ENCODE measurements at places on chromosomes 7 and 10. TPM values are rescaled to one million over a fixed set of nuclear protein-coding genes. Genes with fewer than 3 reads are reported as not detected.

- no peak for DNase-seq
- peaks cover 6% of the 10 kb centered on the region for H3K4me1 ChIP-seq
- H3K27me3 ChIP-seq, result no peaks in the 10 kb centered on the region
- H3K4me3 ChIP-seq, result no peak overlapping the region
- no peaks in the 10 kb centered on the region for H3K36me3 ChIP-seq
Measured at GRCh38 chr7:147251751-147252325, 1135.2 kb downstream of the CNTNAP2 start.

DNA sequence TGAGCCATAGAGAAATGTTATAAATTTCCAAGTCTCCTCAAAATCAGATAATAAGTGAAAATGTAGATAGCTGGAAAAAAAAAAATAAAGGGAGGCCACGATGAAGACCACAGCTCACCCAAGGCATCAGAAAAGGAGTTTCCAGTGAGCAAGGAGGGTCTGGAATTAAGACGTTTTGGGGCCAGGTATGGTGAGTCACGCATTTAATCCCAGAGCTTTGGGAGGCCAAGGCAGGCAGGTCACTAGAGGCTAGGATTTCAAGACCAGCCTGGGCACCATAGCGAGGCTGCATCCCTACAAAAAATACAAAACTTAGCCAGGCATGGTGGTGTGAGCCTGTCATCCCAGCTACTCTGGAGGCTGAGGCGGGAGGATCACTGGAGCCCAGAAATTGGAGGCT lies 65.5 kb downstream of the ASB13 start:
- H3K36me3 ChIP-seq, result no peaks in the 10 kb centered on the region
- H3K4me3 ChIP-seq, result no peak overlapping the region
- no peaks in the 10 kb centered on the region for H3K4me1 ChIP-seq
- H3K27me3 ChIP-seq, result peaks cover 12% of the 10 kb centered on the region
- DNase-seq, result no peak

DNA sequence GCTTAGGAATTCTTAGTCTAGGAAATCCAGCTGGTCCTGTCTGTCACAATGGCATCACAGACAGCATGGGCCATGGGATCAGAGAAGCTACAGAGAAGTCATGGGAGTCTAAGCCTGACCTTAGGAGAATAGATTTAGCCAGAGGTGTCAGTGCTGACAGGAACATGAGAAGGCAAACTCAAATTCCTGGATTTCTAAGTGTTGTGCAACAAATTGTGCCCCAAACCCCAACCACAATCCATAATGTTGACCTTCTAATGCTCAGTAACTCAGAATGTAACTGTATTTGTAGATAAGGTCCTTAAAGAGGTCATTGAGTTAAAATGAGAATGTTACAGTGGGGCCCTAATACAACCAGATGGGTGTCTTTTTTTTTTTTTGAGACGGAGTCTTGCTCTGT lies 95.9 kb upstream of the RHOBTB1 start:
- no peak for DNase-seq
- H3K27me3 ChIP-seq, result no peaks in the 10 kb centered on the region
- no peak overlapping the region for H3K27ac ChIP-seq
- H3K4me3 ChIP-seq, result no peak overlapping the region
- no peaks in the 10 kb centered on the region for H3K4me1 ChIP-seq
- H3K36me3 ChIP-seq, result no peaks in the 10 kb centered on the region

DNA sequence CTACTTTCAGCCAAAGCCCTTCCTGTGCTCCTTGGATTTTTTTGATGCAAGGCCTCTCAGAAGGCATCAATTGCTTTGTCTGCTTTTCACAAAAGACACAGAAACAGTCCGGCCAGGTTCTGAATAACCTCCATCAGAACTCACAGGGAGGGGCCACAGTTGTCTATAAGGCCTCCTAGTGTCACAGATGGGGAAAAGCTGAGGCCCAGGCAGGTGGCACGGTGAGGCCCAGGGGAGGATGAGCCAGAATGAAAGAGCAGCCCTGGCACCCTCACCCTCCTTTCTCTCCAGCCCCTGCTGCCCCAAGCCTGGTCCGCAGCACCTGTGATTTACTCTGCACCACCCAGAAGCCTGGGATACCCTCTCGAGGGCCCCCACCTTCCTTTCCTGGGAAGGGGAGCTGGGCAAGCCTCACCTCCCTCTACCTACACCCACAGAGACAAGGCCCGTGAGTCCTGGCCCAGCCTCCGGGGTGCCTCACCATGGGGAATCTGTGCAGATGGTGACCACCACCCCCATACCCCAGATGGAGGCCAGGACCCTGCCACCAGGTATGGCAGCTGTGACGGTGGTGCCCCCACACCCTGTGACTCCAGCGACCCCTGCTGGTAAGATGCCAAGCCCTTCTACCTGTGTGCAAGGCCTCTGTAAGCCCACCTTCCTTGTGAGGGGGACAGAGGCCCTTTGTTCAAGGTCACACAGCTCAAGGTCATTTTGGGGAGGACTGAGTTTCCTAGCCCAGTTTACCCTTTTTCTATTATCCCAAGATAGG lies 26.2 kb upstream of the ZNF467 start:
- H3K27ac ChIP-seq, result no peak overlapping the region

DNA sequence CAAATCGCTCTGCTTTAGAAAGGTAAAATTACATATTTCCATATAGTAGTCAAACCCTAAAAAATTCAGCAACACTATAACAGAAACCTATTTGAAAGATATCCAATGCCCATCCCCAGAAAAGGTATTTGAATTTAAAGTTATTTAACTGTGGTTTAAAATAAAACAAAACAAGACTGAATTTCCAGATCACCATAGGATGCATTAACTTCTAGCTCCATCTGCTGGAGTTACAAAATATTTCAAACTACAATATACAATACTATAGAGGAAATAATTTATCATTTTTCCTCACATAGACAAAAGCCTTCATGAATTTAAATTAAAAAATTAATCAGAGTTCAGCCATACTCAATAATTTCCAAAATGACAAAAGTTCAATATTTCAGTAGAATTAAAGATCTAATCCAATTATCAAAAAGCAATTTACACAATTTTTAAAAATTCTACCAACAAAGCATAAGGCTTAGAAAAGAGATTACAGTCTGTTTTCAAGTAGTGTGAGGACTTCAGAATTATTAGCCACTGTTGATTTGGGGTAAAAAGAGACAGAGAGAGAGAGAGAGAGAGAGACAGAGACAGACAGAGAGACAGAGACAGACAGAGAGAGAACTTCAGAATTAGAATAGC lies 75.9 kb downstream of the LMBR1 start:
- H3K27ac ChIP-seq, result peak overlapping the region; percentile 53
- no peak for DNase-seq
- H3K4me1 ChIP-seq, result peaks cover 18% of the 10 kb centered on the region
- H3K27me3 ChIP-seq, result no peaks in the 10 kb centered on the region
- H3K36me3 ChIP-seq, result peaks cover 5% of the 10 kb centered on the region

GRCh38 chr7:150410680-150411346 lies 31.7 kb downstream of the ZNF775 start:
- no peak for DNase-seq
- H3K36me3 ChIP-seq, result peaks cover 4% of the 10 kb centered on the region
- peak overlapping the region; percentile 73 for H3K27ac ChIP-seq

- DNase-seq, result no peak
- H3K4me3 ChIP-seq, result no peak overlapping the region
- H3K4me1 ChIP-seq, result no peaks in the 10 kb centered on the region
- H3K36me3 ChIP-seq, result peaks cover 9% of the 10 kb centered on the region
- H3K27me3 ChIP-seq, result no peaks in the 10 kb centered on the region
Measured at GRCh38 chr7:75572814-75573213, 80.7 kb downstream of the SPDYE5 start.

DNA sequence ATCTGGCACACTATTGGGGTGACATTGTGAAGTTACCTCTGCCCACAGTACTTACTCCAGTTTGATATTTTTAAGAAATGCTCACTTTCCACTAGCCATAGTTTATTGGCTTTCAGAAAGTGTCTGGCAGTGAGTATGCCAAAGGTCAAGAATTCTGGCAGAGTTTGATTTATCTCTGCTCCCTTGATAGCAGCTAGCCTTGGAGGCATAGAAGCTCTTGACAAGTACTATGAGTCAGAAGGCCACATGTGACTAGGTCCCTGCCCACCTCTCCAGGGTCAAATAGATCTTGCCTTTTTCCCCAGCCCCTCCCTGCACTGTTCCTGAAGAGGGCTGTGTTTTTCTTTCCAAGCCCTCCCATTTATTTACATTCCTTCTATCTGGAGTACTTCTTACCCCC lies 202.2 kb downstream of the AUTS2 start:
- no peaks in the 10 kb centered on the region for H3K27me3 ChIP-seq
- DNase-seq, result no peak
- no peak overlapping the region for H3K4me3 ChIP-seq
- peak overlapping the region; percentile 85 for H3K27ac ChIP-seq
- no peaks in the 10 kb centered on the region for H3K36me3 ChIP-seq

- H3K27me3 ChIP-seq, result no peaks in the 10 kb centered on the region
- no peak overlapping the region for H3K27ac ChIP-seq
- H3K36me3 ChIP-seq, result no peaks in the 10 kb centered on the region
- peaks cover 3% of the 10 kb centered on the region for H3K4me1 ChIP-seq
Measured at GRCh38 chr7:2870471-2870931, 26.4 kb upstream of the GNA12 start.

DNA sequence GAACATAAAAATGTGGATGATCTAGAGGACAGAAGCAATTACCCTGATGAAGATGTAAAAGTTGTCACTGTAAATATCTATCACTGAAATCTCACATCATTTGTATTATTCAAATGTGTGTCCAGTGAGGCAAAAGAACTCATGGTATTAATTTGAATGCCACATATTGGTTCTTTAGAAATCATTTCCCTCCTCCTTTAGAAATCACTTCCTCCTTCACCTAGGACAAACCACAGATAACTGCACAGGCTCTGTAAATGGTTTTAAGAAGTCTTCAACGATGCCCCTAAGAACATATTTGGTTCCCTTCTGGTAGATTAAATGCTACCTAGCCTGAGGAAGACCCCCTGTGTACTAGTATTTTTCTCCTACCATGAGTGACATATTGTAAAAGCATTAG lies 33.1 kb upstream of the ZNF518A start:
- H3K36me3 ChIP-seq, result no peaks in the 10 kb centered on the region
- no peak for DNase-seq
- H3K27me3 ChIP-seq, result no peaks in the 10 kb centered on the region
- no peak overlapping the region for H3K4me3 ChIP-seq
- peaks cover 2% of the 10 kb centered on the region for H3K4me1 ChIP-seq
- no peak overlapping the region for H3K27ac ChIP-seq

The ENTPD1 gene
- not detected for total RNA-seq

The BMI1 gene
- 64.3 TPM for total RNA-seq

The MRPS24 gene
- total RNA-seq, result 72.8 TPM

The CNNM2 gene
- total RNA-seq, result 12.5 TPM

The NRBF2 gene
- total RNA-seq, result 21.2 TPM

The ACHE gene
- total RNA-seq, result 5.1 TPM
